ENCODE measurements at places on chromosomes 2 and 18.

DNA sequence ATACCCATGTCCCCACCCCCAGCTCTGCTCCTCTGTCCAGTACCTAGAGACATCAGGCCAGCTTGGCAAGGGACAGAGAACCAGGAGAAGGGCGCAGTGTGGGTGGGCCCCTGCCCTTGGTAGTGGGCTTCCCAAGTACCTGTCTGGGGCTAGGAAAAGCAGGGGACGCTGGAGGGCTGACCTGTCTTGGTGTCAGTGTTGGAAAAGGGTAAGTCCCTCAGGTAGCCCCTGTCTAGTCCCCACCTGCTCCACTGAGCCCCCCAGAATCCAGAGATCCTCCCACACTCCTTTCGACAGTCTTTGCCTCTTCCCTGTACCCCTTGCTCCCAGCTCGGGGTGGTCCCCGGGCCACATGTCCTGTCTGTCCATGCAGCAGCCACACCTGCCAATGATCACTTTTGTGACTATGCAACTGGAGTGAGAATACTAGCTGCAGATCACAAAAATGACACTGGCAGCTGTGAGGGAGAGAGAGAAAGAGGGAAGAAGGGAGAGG, 14.6 kb downstream of the DNAJB2 start:
- DNase-seq = no peak

DNA sequence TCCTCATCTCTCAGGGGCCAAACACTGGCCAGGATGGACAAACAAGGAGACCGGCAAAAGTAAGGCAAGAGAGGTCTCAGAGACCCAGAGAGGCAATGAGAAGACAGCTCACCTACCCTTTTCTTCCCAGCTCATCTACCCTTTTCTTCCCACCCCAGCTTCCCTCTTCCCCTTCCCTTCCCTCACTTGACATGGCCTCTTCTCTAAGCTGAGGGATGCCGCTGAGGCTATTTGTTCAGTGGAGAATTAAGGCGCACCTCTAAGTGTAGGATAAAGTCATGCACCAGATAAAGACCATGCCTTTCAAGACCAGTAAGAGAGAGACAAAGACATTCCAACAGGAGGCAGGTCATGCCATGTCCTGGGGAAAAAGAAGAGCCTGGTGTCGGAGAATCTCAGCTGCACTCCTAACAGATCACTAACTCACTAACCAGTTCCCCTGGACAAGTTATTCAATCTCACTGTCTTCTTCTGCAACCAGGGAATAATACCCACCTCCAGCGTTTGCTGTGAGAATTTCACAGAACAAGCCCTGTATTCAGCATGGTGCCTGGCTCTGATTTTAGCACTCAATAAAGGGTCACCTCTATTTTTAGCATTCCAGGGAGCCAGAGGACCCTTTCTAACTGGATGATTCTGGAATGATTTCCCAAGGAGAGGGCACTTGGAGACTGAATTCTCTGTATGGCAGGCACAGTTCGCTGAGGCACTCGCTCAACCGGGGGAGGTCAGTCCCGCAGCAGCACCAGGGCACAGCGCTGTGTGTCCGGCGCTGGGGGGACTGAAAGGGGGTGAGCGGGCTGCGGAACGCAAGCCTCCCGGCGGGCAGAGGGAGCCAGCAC, 3.0 kb upstream of the FOSL2 start:
- DNase-seq = no peak

DNA sequence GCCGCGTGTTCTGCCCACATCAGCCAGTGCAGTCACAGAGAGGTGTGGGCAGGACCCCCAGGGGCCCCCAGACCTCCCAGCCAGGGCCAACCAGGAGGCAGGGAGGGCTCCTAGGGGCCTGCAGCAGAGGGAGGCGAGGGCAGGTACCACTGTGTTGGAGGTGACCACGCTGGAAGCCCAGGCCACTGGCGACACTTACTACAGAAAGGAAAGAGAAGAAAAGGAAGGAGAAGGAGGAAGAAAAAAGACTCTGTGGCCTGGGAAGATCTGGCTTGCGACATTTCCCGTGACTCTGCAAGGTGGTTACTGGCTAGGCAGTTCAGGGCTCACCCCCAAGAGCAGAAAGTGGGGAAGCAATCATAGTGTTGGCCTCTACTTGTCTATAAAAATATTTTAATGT, 98.1 kb upstream of the BCL2L11 start:
- no peak for DNase-seq

GRCh38 chr18:59354731-59355130, 4.3 kb downstream of the LMAN1 start:
- DNase-seq = no peak

DNA sequence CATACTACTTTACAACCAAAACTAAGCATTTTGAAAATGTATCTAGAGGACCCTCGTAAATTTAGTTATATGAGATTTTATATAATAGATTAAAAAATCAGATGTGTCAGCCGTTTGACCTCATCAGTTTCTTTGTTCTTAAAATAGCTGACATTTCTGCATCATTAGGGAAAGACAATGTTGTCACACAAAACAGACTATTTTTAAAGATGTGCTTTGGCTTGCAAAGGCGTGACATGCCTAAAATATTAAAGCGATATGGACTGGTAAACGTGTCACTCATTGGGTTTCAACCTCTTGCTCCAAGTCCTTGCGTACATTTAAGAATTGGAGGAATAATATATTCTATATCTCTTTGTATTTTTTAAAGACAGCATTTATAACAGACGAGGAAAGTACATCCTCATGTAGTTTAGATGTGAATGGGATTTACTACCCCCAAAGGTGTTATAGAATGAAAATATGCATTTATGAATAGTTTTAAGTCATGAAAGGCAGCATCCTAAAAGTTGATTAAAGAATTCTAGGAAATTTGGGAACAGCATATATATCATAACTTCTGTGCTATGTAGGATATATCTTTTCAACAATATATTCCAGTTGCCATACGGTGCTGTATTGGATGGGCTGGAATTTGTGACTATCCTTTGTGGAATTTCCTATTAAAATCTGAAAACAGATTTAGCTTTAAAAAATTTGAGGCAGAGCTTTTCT, 3.8 kb downstream of the MYL12A start:
- no peak for DNase-seq

DNA sequence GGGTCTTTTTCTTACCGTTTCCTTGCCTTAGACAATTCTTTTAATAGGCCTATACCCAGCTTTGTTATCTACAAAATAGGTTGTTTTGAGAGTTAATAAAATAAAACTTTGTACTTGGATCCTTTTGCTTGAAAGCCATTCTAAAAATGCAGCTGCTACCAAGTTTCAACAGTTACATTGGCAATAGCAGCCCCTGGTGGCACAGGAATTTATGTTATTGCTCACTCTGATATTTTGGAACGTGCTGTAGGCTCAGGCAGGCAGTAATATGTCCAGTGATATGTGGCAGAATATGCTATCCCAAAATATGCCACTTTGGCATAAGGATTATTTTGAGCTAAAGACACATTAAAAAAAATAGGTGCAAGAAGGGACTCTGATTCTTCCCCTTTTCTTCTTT, 6.7 kb upstream of the COMMD1 start:
- DNase-seq = no peak

DNA sequence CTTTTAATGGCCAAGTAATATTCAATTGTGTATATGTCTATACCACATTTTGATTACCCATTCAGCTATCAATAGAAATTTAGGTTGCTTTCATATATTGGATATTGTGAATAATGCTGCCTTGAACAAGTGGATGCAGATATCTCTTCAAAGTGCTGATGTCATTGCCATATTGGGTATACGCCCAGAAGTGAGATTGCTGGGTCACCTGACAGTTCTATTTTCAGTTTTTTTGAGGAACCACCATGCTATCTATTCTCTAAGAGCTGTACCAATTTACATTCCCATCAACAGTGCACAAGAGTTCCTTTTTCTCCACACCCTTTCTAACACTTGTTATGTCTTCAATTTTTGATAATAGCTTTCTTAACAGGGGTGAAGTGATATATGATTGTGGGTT, 306.9 kb downstream of the ZNF516 start:
- no peak for DNase-seq

DNA sequence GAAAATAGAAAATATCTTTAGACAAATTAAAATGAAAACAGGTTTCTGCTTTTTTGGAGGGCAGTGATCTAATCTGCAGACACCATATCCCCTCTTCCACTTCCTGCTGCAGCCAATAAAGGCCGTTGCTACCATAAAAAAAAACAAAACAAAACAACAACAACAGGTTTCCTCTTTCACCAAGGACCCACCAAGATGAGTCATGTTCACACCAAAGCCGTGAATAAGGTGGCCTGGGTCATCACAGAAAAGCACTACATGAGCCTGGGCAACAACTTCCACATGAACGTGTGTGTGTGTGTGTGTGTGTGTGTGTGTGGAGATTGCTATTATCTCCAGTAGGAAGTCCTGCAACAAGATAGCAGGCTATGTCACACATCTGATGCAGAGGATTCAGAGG, 24.8 kb upstream of the TFCP2L1 start:
- DNase-seq = no peak

GRCh38 chr2:157833721-157834120, 42.4 kb downstream of the ACVR1 start:
- no peak for DNase-seq

DNA sequence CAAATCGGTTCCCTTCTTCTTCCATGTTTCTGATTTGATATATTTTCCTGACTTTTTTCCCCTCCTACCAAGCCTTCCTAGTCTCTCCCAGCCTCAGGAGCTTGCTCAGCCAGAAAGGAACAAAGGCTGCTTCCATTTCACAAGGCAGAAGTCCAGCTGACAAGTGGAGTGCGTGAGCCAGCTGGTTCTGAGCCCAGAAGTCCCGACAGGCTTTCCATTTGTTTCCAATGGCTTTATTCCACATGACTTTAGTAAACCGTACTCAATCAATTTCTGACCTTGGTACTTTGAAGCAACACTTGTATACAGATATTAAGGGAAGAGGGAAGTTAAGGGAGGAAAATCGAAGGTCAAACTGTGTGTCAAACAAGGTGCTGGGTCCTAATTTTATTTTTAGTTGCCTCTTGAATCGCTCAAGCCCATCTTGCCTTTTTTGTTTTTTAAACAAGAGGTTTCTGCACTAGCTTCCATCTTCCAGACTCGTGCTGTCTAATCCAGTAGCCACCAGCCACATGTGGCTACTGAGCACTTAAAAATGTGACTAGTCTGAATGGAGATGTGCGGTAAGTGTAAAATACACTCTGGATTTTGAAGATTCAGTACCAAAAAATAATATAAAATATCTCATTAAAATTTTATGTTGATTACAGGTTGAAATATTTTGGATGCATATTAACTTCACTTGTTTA, 36.2 kb downstream of the WIPF1 start:
- DNase-seq = peak; percentile 21

Data from fibroblast of skin of abdomen (primary cell).